Stimulated activated CD8-positive, alpha-beta memory T cell treated with anti-CD3 and anti-CD28 coated beads, Interleukin-7, amount 100 ng/mL, for 1 hour (primary cell): ENCODE measurements at places on chromosomes 4 and X.

GRCh38 chr4:163681208-163681821 is 186.8 kb downstream of the TMA16 start:
- no peak for DNase-seq

- DNase-seq: no peak
Observed at GRCh38 chr4:7204656-7205387, 12.5 kb downstream of the SORCS2 start.

DNA sequence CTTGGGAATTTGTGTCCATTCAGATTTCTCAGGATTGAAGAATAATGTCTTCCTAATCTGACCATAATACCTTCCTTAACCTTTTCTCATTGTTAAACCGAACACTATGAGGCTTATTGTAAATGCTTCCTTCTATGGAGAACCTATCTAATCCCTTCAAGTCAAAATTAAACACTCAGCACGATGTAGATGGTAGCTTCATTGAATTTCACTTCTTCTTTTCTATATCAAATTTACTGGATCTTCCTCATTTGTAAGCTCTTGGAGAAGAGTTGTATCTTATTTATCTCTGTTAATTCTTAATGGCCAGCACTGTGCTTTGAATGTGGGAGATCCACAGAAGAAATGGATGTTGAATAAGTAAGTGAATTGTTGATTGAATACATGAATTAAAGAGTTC is 109.0 kb upstream of the RAPGEF2 start:
- DNase-seq: no peak

DNA sequence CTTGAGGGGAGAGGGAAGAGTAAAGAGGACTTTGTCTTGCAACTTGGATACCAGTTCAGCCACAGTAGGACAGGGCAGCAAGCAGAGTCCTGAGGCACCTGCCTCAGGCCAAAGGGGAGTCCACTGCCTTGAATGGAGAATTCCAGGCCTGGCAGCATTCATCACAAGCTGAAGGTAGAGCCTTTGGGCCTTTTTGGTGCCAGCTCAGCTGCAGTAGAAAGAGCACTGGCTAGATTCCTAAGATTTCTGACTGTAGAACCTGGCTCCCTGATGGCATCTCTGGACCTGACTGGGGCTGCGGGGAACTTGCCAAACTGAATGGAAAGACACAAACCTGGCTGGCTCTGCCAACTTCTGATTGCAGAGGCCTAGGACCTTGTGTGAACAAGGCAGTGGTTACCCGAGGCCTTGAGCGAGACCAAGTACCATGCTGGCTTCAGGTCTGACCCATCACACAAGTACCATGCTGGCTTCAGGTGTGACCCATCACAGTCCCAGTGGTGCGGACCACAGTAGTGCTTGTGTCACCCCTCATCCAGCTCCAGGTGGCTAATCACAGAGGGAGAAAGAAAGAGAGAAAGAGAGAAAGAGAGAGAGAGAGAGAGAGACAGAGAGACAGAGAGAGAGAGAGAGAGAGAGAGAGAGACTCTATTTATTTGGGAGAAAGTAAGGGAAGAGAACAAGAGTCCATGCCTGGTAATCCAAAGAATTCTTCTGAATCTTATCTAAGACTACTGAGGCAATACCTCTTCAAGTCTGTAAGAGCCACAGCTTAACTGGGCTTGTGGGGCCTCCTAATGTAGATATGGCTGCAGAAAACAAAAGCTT is 137.6 kb upstream of the SPIN4 start:
- DNase-seq: no peak

GRCh38 chr4:167903291-167903721 is 189.0 kb upstream of the ANXA10 start:
- DNase-seq: no peak

GRCh38 chrX:6227453-6227835 is 1.2 kb downstream of the NLGN4X start:
- DNase-seq: no peak

GRCh38 chr4:123421227-123421936 is 24.8 kb downstream of the SPRY1 start:
- no peak for DNase-seq

GRCh38 chr4:145909281-145909715 is 29.3 kb downstream of the ZNF827 start:
- DNase-seq: no peak

- no peak for DNase-seq
Observed at GRCh38 chr4:101911616-101912015, 121.1 kb downstream of the BANK1 start.

GRCh38 chr4:80171656-80172055 is 25.6 kb upstream of the PRDM8 start:
- no peak for DNase-seq

DNA sequence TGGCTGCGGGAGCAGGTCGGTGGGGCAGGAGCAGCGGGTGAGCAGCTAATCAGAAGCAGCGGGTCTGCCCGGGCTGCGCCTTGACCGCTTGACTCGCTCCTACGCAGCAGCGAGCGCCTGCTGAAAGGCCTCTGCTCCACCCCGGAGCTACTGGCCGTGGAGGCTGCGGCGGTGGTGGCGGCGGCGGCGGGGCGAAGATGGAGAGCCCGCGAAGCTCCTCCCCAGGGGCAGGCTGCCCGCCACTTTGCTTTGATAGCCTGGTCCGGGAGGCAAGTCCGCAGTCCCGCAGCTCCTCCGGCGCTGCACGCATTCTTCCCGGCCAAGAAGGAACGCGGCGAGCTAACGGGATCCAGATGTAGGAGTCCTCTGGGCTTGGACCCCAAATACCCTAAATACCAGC is 36.7 kb downstream of the PJA1 start:
- no peak for DNase-seq

GRCh38 chr4:104973708-104974107 is 173.0 kb upstream of the TET2 start:
- DNase-seq: no peak

DNA sequence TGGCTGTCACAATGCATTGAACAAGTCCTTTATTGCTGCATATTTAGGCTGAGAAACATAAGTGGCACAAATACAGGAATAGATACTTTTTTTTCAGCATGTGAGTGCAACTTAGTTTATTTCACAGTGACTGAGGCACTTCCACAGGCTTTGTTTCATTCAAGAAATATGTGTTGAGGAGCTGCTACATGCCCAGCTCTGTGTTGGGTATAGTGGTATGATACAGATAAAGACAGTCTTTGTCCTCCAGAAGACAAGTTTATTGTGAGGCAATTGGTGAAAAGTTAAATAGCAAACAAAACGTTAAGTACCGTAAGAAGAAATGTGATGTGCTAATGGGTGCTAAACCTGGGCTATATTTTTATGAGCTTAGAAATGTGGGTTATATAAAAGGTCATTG is 186.4 kb downstream of the SPRY1 start:
- no peak for DNase-seq

GRCh38 chrX:4129626-4130025 is 416.2 kb upstream of the PRKX start:
- DNase-seq: no peak

DNA sequence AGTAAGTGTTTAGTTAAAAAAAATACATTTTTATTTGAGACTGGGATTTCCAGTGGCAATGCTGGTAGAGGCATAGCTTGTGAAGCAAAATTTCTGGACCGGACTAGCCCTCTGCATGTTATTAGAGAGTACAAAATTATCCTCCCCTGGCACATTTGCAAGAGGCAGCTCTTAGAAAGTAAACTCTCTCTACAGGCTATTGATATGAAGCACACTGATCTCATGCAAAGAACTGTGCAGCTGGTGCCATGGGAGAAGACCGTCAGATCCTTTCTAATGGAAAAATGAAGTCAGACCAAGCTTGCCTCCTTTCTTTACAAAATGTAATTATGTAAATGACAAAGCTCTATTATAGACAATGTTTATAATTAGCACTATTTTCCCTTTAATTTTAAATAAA is 2717.2 kb downstream of the PCDH7 start:
- no peak for DNase-seq

DNA sequence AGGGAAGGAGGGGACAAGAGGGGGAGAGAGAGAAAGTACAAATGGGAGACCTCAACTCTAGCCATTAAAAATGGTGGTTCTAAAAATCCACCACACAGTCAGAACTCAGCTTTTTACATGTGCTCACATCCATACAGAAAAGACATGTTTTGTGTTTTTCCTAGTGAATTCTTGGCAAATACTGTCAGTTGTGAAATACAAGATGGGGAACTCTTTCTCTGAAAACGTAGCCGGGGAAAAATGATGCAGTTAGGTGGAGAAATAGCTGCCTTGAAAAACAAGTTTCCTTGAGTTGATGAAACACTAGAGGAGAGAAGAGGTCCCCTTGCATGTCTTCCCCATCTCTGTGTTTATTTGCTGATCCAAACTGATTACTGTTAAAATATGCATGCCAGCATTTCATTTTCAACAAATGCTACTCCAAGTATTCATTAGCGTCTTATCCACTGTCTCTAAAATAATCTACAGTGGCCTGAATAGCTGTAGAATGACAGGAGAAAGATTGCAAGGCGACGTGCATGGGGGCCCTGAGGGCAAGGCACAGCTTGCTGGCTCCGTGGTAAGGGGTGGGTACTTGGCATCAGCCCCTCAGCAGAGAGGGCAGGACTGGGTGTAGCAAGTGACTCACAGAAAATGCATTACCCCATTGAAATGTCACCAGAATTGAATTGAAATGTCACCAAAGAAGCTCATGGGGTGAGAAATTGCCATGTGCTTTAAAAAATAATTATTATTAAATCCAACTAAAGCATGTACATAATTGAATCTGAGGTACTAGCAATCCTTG is 48.1 kb upstream of the TBL1X start:
- DNase-seq: no peak

DNA sequence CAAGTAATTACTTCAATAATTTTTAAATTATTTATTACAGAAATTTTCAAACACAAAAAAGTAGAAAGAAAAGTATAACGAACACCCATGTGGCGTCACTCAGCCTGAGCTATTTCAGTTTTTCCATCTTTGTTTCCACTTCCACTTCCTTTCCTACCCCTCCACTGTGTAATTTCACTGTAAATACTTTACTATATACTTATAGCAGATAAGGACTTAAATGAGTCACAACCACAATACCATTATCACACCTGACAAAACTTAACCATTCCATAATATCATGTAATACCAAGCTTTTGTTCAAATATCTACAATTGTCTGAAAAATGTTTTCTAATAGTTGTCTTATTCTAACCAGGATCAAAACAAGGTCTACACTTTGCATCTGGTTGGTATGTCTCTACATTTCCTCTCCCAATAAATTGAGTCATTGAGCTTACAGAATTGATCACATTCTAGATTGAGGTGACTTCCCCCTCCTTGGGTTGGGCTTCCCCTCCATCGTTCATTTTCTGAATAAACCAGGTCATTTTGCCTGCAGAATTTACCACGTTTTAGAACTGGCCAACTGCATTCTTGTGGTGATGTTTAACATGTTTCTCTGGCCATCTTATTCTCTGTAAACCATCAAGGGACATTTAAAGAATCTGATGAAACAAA is 48.7 kb downstream of the ATP10D start:
- DNase-seq: no peak
